Breast epithelium (tissue), 4 donors: ENCODE measurements at places on chromosomes 7 and 10.

DNA sequence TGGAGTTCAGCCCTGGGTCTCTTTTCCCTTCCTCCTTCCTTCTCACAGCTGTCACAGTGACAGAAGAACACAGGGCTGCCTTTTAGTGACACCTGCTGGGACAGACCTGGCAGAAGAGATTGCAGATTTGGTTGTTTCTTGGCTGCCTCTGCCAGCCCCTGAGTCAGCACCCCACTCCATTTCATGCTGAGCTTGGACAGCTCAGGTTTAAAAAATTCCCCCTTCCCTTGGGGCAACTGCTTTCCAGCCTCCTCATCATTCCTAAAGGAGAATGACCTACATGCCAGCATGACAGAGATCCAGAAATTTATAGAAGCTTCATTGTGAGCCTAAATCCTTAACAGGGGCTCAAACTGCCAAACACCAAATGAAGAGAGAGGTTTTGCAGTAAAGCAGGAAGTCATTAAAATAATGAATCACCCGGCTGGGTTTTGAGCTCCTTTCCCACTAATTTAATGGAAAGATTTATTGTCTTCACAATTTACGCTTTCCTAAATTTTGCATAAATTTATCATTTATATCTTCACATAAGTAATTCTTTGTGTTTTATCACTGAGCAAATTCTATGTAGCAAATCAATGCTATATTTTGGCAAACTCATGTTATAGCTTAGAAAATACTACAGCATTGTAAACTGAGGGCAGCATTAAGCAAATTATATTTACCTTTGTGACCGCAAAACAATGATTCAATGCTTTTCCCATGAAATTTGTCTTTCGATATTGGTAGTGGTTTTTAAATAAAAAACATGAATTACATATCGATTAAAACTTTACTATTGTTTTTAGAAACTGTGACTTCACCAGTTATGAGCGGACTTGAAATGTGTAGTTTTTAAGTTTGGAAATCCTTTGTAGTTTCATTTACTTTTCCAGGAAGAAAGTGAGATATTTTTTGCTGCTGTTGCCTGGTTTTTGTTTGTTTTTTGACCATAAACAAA, 399.5 kb upstream of the ANKRD30A start:
- H3K36me3 ChIP-seq = no peaks in the 10 kb centered on the region
- H3K27ac ChIP-seq = no peak overlapping the region
- peak; percentile 71 for DNase-seq
- H3K4me1 ChIP-seq = no peaks in the 10 kb centered on the region
- H3K4me3 ChIP-seq = no peak overlapping the region

DNA sequence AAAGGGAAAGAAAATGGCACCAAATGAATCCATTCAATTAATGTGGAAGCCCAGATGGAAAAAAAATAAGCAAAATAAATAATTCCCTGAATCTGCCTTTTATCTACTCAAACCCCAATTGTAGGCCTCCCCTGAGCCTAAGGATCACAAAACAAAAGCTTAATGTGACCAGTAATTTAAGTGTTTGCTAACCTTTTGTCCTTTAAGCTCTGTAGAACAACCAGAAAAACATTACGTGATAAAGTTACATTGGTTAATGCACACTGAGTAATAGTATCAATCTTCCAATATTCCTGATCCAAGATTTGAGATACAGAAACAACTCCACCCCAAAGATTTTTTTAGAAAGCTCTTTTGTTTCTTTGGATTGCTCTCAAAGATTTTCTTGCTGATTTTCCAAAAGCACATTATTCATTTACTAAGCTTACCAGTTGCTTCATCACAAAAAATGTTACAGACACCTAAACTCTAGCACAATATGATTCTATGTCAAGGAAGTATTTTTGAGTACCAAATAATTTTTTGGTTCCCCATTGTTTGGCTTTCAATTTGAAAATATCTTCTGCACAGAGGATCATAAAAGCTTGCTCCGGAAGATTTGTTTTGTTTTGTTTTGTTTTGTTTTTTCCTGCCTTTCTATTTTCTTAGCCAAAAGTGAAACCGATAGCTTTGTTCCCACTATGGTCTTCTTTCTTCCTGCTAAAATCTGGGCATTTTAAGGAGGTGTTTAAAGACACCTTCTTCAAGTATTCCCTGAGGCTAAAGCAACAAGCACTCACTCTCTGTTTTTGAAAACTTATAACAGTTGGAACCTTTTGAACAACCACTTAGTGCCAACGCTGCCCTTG, 54.2 kb downstream of the TRIL start:
- no peak overlapping the region for H3K27ac ChIP-seq
- H3K4me1 ChIP-seq = no peaks in the 10 kb centered on the region
- no peak for DNase-seq
- peak overlapping the region; percentile 58 for H3K4me3 ChIP-seq
- H3K27me3 ChIP-seq = no peaks in the 10 kb centered on the region

DNA sequence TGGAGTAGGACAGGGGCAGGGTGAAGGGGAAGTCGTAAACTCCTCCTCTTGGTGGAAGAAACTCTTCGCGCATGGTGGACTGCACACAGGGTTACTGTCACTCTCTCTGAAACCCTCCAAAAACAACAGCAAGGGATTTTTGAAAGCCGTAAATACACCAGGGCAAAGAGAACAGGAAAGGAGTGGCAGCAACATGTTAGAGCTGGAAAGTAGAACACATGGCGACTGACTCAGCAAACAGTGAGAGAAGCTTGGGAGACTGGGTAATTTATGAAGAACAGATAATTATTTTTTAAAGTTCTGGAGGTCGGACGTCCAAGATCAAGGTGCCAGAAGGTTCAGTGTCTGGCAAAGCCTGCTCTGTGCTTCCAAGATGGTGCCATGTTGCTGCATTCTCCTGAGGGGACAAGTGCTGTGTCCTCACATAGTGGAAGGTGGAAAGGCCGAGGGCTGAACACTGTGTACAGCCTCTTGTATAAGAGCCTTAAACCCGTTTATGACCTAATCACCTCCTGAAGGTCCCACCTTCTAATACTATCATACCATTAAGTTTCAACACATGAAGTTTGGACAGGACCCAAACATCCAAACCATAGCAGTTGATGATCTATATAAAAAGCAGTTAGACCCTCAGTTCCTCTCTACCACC, 22.5 kb upstream of the C10orf53 start:
- no peak for DNase-seq
- no peaks in the 10 kb centered on the region for H3K4me1 ChIP-seq
- no peaks in the 10 kb centered on the region for H3K27me3 ChIP-seq
- no peaks in the 10 kb centered on the region for H3K36me3 ChIP-seq

DNA sequence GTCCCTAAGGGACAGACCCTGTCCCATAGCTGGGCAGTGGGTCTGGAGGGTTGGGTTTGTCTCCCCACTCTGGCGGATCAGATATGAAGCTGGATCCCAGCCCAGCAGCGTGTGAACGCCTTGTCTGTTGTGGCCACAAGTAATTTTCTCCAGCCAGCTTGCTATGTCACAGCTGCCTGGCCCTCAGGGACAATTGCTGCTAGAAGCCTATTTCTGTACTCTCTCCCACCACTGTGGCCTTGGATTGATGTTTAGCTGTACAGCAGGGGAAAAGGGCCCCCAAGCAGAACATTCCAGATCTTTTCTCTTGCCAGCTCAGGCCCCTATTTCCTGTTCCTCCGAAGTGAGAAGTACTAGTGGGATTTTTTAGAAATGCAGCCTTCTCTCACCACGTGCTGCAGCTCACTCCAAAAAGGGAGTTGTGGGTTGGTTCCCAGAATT, 53.5 kb upstream of the WAC start:
- H3K4me3 ChIP-seq = no peak overlapping the region
- no peaks in the 10 kb centered on the region for H3K36me3 ChIP-seq
- H3K27ac ChIP-seq = no peak overlapping the region
- H3K4me1 ChIP-seq = no peaks in the 10 kb centered on the region
- no peak for DNase-seq

DNA sequence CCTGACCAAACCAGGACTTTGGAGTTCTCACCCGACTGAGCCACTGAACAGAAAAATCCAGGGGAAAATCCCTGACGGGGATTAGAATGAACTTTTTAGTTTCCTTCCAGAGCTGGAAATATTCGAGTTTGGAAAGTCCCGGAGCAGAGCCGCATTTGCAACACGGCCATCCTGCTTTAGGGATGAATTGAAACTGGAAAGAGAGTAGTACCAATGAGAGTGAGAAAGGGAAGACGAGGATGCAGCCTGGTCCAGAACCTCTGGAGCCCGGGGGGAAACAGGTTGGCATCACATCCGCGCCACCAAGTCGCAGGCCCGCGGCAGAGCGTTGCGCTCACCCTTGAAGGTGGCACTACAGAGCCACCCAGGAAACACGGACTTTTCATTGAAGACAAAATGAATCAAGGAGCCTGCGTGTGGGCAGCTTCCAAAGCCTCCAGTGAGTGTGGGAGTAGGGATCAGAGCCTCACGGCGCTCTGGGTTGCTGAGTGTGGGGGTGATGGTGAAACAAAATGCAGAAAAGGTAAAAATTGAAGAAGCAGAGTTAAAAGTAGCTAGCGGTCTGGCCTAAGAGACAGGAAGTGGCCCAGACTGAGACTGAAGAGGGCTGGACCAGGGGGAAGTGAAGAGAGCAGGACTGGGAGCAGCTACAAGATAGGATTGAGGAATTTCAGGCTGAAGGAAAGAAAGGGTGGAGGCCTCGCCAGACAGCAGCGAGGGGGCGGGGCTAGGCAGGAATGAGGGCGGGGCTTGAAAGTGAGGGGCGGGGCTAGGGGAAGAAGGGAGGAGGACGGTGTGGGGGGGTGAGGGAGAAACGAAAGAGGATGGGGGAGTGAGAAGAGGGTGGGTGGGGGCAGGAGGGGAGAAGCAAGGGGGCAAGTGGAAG, 1.8 kb downstream of the SMURF1 start:
- DNase-seq = peak; percentile 71
- peak overlapping the region; percentile 82 for H3K4me3 ChIP-seq
- H3K4me1 ChIP-seq = peaks cover 9% of the 10 kb centered on the region
- H3K27ac ChIP-seq = peak overlapping the region; percentile 99
- H3K27me3 ChIP-seq = no peaks in the 10 kb centered on the region

GRCh38 chr7:51175992-51176388, 140.6 kb downstream of the COBL start:
- no peaks in the 10 kb centered on the region for H3K27me3 ChIP-seq
- H3K4me1 ChIP-seq = no peaks in the 10 kb centered on the region
- no peak overlapping the region for H3K27ac ChIP-seq
- no peak overlapping the region for H3K4me3 ChIP-seq
- H3K36me3 ChIP-seq = no peaks in the 10 kb centered on the region

DNA sequence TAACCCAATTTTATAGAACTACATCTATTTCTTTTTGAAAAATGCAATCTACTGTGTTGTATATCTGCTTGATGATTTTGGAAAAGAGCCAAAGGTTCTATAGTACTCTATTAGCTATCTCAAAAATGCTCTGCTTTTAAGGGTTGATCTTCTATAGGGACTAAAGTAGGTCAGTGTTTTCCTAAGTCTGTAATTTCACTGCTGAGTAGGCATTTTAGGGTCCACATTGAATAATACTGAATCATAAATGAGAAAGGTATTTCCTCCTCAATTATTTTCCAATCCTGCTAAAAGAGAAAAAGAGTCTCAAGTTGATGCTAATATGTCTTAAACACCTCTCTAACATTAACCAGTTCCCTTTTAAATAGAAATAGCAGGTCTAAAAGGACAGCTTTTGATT, 244.2 kb downstream of the LHFPL3 start:
- peaks cover 2% of the 10 kb centered on the region for H3K27me3 ChIP-seq
- H3K27ac ChIP-seq = no peak overlapping the region
- H3K36me3 ChIP-seq = no peaks in the 10 kb centered on the region
- no peaks in the 10 kb centered on the region for H3K4me1 ChIP-seq
- H3K4me3 ChIP-seq = no peak overlapping the region
- DNase-seq = no peak

DNA sequence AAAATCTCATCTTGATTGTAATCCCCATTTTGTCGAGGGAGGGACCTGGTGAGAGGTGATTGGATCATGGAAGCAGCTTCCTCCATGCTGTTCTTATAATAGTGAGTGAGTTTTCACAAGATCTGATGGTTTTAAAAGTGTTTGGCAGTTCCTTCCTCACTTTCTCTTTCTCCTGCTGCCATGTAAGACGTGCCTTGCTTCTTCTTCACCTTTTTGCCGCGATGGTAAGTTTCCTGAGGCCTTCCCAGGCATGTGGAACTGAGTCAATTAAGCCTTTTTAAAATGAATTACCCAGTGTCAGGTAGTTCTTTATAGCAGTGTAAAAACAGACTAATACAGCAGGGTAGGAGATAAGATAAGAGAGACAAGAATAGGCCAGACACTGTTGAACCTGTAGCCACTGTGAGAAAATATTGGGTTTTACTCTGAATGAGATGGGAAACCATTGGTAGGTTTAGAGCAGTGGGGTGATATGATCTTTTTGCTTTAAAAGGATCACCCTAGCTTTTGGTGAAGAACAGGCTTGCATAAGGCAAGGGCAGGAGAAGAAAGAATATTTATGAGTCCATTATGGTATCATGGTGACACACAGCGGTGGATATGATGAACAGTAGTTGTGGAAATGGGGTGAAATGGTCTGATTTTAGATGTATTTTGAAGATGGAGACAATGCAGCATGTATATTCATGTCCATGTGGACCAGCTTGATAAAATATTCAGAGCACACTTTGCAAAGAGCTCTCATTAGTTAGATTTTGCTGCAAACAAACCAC, 11.5 kb downstream of the OR6B1 start:
- DNase-seq = no peak
- no peak overlapping the region for H3K4me3 ChIP-seq
- no peak overlapping the region for H3K27ac ChIP-seq
- no peaks in the 10 kb centered on the region for H3K27me3 ChIP-seq
- no peaks in the 10 kb centered on the region for H3K4me1 ChIP-seq
- H3K36me3 ChIP-seq = no peaks in the 10 kb centered on the region

DNA sequence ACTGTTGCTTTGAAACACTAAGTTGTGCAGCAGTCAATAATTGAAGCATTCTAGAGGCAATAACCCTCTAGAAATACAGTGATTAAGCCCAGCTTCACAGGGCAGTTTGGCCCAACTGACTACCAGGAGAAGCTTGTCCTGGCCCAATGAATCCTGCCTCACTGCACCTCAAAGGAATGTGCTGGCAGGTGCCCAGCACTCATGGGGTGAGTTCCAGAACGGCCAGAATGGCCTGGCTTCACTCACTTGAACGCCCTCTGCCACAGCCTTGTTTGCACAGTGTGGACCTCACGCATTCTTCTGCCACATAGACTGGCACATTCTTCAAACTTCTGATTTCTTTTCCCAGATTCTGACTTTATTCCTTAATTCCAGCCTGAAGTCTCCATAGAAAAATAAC, 6.6 kb upstream of the ITIH2 start:
- no peaks in the 10 kb centered on the region for H3K36me3 ChIP-seq
- no peaks in the 10 kb centered on the region for H3K4me1 ChIP-seq
- H3K27ac ChIP-seq = no peak overlapping the region
- DNase-seq = peak; percentile 39
